ENCODE measurements at places on chromosomes 16 and 17.

DNA sequence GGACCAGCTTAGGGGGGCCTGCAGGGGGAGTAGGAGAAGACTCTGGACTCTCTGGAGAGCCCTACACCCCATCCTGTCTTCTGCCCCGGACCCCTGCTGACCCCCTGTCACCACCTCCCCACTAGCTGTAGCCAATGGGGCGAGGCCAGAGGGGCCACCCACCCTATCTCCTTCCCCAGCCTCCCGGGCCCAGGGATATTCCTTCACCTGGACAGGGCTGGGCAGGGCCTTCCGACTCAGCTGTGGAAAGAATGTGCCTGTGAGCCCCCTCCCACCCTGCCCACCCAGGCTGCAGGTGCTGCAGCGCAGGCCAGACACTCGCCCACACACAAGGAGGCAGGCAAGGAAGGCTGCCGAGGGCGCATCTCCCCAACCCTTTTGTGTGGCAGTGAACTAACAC, 23.0 kb downstream of the TSPOAP1 start:
- no peak for DNase-seq

DNA sequence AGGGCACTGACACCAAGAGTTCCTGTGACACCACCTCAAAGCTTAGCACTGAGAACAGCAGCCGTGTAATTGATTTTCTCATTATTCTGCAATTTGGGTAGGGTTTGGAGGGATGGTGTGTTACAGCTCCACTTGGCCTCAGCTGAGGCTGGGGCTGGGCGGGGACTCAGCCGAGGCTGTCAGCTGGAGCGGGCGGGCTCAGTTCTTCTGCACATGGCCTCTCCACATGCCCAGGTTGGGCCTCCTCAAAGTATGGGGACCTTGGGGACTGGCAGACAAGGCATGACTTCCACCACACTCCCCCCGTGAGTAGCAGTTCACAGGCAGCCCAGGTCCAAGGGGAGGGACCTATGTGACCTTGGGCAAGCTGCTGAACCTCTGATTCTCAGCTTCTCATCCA, 171.5 kb downstream of the IRF8 start:
- no peak for DNase-seq

- peak; percentile 10 for DNase-seq
These were observed 4.7 kb upstream of the IL17C start for GRCh38 chr16:88633684-88634140.

- DNase-seq, result no peak
These were observed 49.6 kb downstream of the MGAT5B start for GRCh38 chr17:76917829-76918228.

GRCh38 chr16:67926181-67926750, 5.4 kb downstream of the CTRL start:
- DNase-seq, result peak; percentile 67
